Pulmonary artery endothelial cell (primary cell): ENCODE measurements at places on chromosomes 4 and X. TPM values are rescaled to one million over a fixed set of nuclear protein-coding genes. Genes with fewer than 3 reads are reported as not detected.

DNA sequence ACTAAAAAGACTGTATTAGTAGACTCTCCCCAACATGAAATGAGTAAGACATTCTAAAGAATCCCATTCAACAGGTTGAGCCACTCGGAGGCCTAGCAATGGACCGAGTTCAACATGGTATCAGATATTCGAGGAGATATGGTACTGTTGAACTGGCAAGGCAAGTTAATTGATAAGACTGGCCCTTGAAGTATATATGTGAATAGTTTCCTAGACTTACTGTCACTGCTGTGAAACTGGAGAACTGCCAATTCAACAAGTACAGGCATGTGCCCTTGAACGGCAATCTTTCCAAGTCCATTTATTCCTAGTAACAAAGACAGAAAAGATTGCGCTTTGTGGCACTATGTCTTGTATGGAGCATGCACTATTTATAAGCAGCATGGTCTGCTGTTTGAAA lies 24.4 kb downstream of the FAT1 start:
- DNase-seq, result no peak

- DNase-seq, result no peak
Measured at GRCh38 chr4:87749883-87750282, 49.5 kb upstream of the IBSP start.

DNA sequence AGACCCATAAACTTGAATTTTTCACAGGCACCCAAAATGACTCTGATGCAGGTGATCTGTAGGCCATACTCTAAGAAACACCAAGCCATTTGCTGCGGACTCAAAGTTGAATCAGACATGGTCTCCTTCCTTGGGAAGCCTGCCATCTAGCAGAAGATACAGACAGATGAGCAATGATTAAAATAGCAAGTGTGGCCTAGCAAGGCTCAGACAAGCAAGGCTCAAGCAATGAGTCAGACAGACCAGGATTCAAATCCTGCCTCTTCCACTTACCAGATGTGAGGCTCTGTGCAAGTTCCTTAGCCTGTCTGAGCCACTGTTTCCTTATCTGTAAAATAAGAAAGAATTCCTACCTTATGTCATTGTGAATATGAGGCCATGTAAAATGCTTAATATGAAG lies 2.3 kb downstream of the CCDC149 start:
- no peak for DNase-seq

- no peak for DNase-seq
Measured at GRCh38 chr4:150063128-150063527, 15.1 kb upstream of the DCLK2 start.

DNA sequence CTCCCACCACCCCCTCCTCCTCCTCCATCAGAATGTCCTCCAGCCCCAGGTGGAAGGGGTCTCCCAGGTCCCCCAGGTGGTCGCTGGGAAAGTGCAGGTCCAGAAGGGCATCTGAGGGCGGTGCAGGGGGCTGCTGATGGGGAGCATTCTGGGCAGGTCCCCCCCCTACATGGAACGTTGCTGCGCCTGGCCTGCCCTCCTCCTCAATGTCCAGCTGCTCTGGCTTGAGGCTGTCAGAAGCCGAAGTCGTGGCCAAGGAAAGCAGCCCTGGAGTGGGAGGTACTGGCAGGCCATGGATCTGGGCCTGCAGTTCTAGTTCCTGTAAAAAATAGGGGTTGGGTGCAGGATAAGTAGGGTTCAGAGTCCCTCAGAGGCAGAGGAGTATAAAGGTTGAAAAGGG lies 12.9 kb downstream of the TFE3 start:
- DNase-seq, result no peak

GRCh38 chr4:53793096-53793495 lies 201.8 kb upstream of the LNX1 start:
- DNase-seq, result no peak

DNA sequence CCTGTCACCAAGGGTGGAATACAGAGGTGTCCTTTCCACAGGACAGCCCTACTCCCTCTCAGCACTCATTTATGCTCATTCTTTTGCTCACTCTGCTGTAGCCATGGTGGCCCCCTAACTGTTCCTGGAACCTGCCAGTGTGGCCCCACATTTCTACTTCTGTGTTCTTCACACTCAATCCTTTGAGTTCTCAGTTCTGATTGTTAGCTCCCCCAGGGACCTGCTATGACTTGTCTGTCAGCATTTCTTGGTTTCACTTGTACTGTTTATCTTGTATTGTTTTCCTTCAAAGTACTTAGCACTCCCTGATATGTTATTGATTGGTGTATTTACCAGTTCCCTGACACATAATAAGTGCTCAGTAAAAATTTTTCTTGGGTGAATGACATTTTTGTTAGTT lies 14.9 kb downstream of the VBP1 start:
- DNase-seq, result no peak

GRCh38 chrX:70264784-70265183 lies 3.4 kb upstream of the ARR3 start:
- no peak for DNase-seq

GRCh38 chr4:145451895-145452294 lies 29.8 kb upstream of the SMAD1 start:
- no peak for DNase-seq

AMBN gene
- total RNA-seq, result not detected in 2 replicates

RIPPLY1 gene
- not detected in 2 replicates for total RNA-seq

SOD3 gene
- not detected in 2 replicates for total RNA-seq

NPY5R gene
- not detected in 2 replicates for total RNA-seq

IL2RG gene
- total RNA-seq, result not detected in 2 replicates

GPR119 gene
- not detected in 2 replicates for total RNA-seq

BMP2K gene
- 32.2 and 54.6 TPM in 2 replicates for total RNA-seq

ODAPH gene
- total RNA-seq, result not detected in 2 replicates
